Activated CD8-positive, alpha-beta T cell treated with anti-CD3 and anti-CD28 coated beads for 36 hours (primary cell): ENCODE measurements at places on chromosomes 7 and 10.

DNA sequence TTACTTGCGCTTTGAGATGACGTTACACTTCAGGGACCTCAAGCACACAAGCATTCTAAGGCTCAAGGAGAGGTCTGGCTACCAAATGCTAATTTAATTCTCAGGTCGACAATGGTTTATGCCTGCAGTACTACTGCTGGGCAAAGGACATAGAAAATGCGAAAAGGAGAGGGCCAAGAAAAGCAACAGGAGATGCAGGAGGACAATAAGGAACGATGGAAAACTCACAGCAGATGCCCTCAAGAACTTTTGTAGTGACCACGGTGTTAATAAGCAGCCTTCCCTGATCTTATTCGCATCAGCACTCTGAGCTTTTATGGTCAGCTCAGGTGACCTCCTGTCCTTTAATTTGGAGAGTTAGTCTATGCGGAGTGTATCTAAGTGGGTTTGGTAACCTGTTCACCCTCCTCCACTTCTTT lies 146.3 kb downstream of the GPR85 start:
- no peak for DNase-seq

DNA sequence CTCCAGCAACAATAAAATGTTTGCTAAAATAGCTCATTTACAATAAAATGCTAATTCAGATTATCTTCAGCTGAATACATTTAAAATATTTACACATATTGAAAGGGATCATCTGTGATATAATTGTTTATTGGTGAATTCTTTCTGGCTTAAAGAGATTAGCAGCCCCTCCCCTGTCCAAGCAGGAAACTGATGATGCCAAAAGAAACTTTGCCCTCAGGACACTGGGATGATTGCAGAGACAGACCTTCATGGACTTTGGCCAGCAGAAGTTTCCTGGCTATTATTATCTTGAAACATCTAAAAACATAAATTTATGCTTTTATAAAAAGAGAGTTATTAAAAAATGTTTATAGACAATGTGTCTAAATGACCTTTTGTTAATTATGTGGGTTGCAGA lies 764.9 kb upstream of the MBL2 start:
- no peak for DNase-seq

- no peak for DNase-seq
These were observed 12.5 kb upstream of the HNRNPF start for GRCh38 chr10:43421519-43421918.

DNA sequence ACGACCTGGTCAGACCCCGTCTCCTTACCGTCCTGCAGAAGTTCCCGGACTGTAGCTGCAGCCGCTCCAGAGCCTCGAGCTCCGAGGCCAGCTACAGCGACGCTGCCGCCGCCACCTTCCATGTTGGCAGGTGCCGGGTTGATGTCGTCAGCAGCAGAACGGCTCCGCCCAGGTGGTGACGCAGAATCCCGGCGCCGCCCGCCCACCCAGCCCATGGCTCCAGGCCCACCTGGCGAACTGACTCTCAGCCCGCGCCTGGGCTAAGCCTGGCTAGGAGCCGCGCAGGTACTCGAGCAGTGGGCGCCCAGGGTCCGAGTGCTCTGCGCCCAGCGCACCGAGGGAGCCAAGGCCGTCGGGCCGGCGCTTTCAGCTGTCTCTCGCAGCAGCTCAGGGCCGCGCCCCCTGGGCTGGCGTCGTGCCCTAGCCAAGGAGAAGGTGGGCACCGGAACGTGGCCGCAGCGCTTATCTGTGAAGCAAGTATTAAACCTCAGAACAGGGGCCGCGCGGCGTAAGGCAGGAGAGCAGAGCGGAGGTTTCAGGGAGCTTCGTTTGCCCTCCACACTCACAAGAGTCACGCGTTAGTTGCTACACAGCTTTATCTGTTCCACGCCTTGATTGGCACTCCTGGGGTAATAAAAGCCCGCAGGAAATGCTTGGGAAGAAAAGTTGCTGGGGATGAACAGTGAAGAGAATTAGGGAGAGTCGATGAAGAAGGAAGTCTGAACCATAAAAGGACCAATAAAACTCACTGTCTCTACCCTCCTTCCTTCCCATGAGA lies at the start of the genes COG5 and DUS4L:
Gene COG5 (minus strand): TSS at position 146 of the 778 bp plus-strand sequence. CDS start 24 bp downstream, at position 122.
Gene DUS4L (plus strand): TSS at position 197 of the 778 bp plus-strand sequence. CDS start 3,100 bp downstream, outside the sequence.
- peak; percentile 87 for DNase-seq

- no peak for DNase-seq
These were observed 417.1 kb downstream of the TCERG1L start for GRCh38 chr10:130894471-130894870.

- no peak for DNase-seq
These were observed 28.1 kb downstream of the YWHAG start for GRCh38 chr7:76330673-76331072.

DNA sequence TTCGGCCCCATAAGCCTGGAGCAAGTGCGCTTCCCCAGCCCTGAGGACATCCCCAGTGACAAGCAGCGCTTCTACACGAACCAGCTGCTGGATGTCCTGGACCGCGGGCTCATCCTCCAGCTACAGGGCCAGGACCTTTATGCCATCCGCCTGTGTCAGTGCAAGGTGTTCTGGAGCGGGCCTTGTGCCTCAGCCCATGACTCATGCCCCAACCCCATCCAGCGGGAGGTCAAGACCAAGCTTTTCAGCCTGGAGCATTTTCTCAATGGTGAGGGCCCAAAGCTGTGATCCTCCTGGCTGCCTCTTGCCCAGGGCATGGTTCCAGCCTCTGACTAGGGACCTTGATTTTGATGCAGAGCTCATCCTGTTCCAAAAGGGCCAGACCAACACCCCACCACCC lies 10.1 kb downstream of the IRF5 start:
- no peak for DNase-seq

DNA sequence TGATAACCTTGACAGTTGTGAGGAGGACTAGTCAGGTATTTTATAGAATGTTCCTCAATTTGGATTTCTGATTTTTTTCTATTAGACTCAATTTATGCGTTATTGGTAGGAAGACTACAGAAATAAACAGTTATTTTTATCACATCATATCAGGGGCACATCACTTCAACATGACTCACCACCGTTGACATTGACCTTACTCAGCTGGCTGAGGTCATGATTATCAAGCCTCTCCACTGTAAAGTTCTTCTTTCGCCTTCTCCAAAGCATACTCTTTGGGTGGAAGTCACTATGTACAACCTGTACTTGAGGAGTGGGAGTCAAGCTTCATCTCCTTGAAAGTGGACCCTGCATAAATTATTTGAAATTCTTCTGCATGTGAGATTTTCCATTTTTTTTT lies 194.3 kb upstream of the IGFBP3 start:
- DNase-seq = no peak

DNA sequence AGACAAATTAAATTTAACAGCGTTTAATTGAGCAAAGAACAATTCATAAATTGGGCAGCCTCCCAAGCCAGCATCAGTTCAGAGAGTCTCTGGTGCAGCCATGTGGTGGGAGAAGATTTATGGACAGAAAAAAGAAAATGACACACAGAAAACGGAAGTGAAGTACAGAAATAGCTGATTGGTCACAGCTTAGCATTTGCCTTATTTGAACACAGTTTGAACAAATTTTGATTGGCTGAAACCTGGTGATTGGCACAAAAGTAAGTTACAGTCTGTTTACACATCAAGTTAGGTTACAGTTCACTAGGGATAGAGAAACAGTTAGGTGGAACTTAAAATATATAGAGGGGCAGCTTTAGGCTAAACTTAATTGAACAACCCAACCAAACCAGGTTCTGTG lies 720.1 kb downstream of the TYW1 start:
- DNase-seq = no peak

DNA sequence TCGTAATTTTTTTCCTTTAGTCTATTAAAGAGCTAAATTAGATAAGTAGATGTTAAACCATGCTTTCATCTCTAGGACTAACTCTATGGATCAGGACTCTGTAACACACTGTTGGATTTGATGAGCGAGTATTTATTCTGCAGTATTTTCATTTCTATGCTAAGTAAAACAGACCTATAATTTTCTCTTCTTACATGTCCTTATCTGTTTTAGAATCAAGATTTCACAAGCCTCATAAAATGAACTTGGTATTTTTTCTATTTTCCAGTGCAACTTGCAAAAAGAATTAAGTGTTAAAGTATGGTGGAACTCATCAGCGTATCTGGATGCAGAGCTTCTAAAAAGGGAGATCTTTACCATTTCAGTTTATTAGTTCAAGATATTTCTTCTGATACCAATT lies 2.4 kb downstream of the CACUL1 start:
- no peak for DNase-seq

DNA sequence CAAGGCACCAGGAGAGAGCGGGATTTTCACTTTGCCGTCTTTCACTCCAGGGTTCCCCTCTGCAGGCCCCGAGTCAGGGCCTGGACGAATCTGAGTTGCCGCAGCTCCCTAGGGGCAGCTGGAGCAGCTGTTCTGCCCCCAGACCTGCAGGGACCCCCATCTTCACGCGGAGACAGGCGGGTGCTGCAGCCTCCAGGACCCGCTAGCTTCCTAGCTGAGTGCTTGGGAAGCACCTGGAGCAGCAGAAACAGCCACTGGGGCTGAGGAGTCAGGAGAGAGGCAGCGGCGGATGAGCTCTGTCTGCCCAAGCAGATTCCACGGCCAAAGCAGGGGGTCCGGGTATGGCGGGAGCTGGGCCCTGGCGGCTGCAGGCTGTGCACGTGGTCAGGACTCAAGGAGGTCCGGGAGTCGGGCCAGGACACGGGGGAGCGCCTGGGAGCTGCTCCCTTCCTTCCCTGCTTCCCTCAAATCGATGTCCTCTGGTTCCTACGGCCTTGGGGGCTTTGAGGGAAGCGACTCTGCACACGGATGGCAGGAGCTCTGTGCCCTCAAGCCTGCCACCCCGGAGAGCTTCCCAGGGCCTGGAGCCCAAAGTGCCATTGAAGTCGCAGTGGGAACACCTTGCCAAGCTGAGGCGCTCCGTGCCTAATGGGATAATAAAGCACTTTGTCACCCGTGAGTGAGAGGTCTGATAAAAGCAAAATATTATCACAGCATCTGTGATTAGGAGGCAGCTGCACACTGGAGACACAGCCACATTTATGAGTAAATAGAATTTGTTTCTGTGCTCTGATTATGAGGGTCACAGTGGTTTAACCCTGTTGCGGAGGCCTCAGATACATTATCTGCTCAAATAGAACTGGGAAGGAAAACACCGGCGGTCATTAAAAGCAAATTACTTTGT lies 17.2 kb downstream of the MNX1 start:
- no peak for DNase-seq
